NCI-H1417 treated with DMSO at 0.1 percent for 48 hours (cell line): ENCODE measurements at places on chromosomes 7 and 10.

GRCh38 chr10:4276151-4276550 is 491.1 kb upstream of the KLF6 start:
- no peak for DNase-seq

DNA sequence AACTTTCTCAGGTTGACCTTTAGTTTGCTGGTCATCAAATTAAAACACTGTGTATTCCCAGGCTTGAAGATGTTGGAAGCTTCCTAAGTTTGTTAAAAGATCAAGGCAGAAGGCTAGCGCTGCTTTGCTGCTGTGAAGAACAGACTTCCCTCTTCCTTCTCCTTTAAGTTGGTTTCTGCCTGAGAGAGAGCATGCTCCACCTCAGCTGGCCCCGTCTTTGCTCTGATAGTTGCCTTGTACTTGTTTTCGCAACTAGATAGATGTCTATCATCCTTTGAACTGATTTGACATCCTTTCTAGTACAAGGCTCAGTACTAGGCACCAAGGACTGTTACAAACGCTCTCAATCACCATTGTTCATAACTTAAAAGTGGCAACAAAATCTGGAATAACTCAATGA is 177.8 kb upstream of the MKLN1 start:
- DNase-seq: no peak

DNA sequence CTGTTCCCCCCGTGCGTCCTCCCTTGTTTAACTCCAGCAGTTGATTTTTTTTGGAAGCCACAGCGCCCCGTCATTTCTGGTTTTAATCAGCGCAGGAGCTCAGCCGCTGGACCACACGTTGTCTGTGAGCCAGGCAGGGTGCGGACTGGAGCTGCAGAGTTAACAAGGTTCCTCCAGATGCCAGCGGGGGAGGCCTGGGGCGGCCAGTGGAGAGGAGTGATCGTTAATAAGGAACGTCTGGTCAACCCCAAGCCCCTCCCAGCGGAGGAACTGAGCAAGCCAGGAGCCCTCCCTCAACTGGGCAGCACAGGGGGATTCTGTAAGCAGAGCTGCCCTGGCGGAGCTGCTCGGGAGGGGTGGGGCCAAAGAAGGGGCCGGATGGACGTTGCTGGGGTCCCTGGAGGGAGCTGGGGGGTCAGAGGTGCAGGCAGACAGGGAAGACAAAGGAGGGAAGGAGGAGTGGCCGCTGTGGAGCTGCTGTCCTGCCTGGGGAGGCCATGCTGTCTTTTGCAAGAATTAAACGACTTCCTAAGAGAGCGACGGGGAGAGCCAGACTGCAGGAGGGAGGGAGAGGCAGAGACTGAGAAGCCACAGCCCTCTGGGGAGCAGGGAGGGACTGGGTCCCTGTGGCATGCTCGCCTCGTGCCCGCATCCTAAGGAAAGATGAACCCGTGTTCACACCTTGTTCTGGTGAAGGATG is 537.1 kb upstream of the FOXK1 start:
- no peak for DNase-seq

GRCh38 chr7:47078241-47078640 is 503.7 kb downstream of the TNS3 start:
- DNase-seq: no peak

DNA sequence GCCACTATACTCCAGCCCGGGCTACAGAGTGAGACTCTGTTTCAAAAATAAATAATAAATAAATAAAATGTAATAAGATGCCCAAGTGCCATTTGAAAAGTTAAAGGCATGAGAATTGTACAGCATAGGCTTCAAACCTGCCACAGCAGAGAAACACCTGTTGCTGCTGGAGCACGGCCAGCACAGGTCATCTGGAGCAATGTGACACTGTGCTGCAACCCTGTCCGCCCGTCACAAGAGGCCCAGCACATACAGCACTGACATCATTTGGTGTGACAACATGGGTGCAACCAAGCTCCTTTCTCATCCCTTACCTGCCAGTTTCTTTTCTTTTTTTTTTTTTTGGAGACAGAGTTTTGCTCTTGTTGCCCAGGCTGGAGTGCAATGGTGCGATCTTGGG is 1.3 kb downstream of the RFC2 start:
- DNase-seq: no peak

DNA sequence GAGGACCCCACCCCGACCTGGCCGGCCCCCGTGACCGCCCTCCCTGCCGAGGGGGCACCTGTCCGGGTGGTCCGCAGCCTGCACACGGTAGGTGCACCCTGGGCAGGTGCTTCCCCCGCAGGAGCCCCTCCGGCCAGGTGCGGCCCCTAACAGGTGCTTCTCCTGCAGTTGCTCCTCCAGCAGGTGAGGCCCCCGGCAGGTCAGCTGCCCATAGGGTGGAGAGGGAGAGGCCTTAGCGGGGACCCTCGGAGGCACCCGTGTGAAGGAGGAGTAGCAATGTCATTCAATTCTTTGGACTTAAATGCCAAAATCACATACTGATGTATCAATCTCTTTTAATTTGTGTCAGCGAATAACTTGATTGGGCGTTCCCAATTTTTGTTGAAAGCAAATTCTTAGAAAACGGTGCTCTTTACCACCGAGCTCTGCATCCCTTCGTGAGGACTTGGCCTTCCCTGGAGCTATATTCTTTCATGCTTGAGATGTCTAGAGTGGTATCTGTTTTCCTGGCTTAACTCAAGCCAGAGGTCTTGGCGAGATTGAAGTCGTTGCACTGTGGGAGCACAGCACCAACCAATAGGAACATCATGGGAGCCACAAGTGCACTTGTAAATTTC is 738 bp upstream of the NCAPG2 start:
- no peak for DNase-seq

DNA sequence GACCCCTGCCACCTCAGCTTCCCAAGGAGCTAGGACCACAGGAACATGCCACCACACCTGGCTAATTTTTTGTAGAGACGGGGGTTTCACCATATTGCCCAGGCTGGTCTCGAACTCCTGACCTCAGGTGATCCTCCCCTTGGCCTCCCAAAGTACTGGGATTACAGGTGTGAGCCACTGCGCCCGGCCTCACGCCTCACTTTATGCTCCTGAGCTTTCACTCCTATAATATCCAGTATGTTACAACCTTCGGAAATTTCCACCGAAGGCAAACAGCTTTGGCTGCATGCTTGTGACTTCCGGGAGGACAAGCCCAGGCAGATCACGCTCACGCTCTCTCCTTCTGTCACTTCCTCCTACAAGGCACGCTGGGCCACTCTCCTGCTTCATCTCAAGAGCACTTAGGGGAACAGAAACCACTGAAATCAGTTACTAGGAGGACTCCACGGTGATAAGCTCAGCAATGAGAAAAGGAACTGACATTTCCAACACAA is 4.4 kb upstream of the MAD1L1 start:
- DNase-seq: no peak
